ENCODE measurements at places on chromosomes 3 and 15.

DNA sequence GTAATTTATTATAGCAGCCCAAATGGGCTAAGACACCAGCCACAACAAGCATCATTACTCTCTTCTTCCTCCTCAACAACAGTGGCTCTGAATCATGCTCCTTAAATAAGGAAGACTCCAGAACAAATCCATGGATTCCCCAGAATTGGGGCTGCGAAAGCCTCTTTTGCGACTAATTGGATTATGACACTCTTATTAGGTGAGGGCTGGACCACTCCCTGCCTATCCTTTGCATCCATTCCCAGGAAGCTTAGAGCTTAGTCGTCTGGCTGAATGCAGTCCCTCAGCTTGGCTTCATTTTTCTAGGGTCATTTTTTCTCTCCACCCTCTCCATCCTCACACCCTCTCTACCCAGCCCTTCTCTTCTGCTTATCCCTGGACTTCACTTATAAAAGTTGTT, 227.7 kb downstream of the ZNF621 start:
- no peak for DNase-seq

GRCh38 chr3:194689493-194689944, 3.8 kb downstream of the FAM43A start:
- DNase-seq, result no peak

DNA sequence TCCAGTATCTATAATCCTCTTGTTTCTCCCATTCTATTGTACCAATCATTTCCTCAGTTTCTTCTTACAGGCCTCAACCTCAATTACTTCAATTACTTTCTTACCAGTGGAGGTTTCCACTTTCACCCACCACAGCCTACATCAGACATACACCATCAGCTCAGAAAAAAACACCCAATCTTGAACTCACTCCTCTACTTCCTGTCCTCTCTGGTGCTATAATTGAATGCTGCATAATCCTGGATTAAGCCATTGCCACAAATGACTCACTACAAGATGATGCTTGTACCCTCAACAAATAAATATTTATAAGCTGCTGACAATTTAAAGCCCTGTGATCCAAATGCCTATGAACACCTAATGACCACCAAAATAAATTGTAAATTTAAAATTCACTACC, 18.5 kb downstream of the RYK start:
- DNase-seq, result no peak

DNA sequence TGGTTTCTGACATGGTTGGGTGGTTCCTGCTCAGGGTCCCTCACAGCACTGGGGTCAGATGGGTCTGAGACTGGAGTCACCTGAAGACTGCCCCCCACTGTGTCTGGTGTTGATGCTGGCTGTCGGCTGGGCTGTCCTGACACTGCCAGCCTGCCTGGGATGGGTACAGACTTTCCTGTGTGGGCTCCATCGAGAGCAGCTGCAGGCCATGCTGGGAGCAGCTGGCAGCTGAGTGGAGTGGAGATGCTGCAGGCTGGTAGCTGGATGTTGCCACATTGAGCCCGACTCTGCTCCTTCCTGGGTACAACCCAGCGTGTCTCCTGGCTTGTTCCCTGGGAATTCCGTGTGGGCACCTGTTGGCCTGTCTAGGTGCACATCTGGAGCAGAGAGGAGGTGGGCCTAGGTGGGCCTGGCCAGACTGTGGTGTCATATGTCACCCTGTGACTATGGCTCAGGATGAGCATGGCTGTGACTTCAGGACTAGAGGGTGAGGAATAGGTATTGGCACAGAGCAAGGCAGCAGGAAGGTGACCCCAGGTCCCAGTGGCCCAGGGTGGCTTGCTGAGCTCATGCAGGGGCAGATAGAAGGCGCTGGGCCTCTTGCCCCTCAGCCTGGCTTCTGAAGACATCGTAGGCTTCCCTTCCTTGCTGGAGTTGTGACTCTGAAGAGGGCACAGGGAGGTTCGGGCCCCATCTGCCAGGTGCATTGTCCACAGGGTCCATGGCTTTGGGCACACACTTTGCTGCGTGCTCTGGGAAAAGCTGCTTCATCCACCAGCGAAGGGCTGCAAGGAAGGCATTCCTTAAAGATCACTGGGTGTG, 40.0 kb upstream of the PRR23E start:
- no peak for DNase-seq

DNA sequence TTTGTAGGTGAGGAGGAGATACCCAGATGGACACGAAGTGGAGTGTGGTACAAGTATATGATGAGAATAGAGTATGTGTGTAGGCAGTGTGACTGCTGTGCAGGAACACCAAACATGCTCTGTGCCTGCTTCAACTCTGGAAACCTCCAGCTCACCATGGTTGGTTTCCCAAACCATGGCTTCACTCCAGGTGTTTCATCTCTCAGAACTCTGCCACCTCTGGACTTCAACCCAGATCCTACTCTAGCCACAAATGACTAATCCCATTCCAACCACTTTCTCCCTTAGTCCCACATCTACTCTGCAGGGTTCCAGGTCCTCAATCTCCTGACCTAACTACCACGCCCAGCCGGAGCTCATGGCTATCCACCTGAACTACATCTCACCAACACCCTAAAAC, 102.1 kb downstream of the RYK start:
- no peak for DNase-seq

- no peak for DNase-seq
These were observed 344.9 kb upstream of the SLCO3A1 start for GRCh38 chr15:91508633-91509032.

GRCh38 chr15:57481038-57481705, 104.9 kb downstream of the CGNL1 start:
- no peak for DNase-seq

DNA sequence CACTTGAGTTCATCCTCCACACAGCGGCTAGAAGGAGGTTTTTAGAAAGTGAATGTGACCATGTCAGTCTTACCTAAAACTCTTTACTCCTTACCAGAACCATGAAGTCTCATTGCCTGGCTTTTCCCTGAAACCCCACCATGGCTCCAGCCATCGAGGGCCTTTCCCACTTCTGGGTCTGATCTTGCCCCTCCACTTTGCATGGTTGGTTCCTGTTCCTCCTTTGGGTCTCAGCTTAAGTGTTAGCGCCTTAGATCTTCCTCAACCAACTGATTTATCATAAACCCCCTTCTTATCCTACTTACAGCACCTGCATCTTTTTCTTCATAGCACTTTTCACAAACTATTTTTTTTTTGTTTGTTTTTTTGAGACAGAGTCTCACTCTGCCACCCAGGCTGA, 45.9 kb upstream of the ULK4 start:
- DNase-seq, result no peak

GRCh38 chr3:189122110-189122509, 49.7 kb upstream of the TPRG1 start:
- DNase-seq, result no peak

GRCh38 chr3:56785499-56785898, 16.2 kb downstream of the ARHGEF3 start:
- DNase-seq, result no peak

GRCh38 chr15:70704166-70704565, 59.2 kb downstream of the UACA start:
- no peak for DNase-seq

DNA sequence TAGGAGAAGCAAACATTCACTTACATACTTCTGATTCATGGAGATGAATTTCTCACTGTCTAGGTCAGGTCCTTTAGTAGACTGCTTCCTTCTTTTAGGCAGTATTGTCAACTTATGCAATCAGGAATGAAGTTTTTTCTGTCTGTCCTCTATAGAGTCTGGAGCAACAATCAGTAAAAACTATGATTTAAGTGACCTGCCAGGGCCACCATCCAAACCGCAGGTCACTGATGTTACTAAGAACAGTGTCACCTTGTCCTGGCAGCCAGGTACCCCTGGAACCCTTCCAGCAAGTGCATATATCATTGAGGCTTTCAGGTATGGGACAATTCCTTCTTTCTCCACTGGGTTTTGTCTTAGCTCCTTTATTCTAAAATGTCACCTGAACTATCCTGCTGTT, 523.1 kb downstream of the ROBO2 start:
- no peak for DNase-seq

- no peak for DNase-seq
These were observed 45.6 kb upstream of the LDHAL6B start for GRCh38 chr15:59160880-59161593.

DNA sequence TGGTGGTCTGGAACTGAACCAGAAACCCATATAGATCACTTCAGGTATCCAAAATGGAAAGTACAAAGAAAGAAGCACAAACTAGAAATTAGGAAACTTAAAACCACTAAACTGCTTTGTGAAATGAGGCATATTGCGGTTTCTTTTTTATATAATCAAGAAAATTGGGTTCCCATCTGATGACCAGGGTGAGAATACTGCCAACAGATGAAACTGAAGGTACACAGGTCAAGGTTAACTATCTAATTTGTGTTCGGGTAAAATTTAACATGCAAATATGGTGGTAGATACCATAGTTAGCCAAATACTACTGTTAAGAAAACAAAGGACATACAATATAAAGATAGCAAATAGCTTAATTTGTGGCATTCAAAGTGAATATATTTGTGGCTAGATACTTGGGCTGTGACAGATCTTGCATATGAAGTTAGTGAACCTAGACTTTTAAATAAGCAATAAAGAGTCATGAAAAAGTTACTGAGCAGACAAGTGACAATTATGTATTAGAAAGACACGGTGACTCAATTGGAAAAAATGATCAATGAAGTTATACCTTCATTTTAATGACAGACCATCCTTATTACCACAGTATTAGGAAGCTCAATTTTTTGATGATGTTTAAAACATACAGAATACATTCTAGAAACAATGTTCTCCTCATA, 127.4 kb downstream of the NR2E3 start:
- DNase-seq, result no peak

GRCh38 chr3:29695643-29696198, 414.9 kb downstream of the RBMS3 start:
- DNase-seq, result no peak

- DNase-seq, result no peak
These were observed 60.6 kb downstream of the SLC6A11 start for GRCh38 chr3:10876661-10877060.

DNA sequence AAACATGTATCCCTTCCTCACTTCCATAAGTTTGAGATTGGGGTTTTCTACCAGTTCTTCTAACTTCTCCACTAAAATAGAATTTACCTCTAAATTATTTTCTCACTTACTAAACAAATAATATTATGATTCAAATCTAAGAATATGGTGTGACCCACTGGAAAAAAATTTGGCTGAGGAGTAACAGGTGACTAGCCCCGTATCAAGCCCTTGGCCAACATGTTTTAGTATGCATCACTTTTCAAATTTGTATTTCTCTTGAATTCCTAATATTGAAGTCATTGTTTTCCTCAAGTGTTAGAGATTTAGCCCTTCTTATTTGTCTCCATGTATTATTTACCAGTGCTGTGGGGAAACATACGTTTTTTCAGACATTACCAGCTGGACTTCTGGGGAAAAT, 759.4 kb downstream of the NSUN3 start:
- DNase-seq, result no peak

- DNase-seq, result no peak
These were observed 74.5 kb downstream of the BFSP2 start for GRCh38 chr3:133474251-133474801.

DNA sequence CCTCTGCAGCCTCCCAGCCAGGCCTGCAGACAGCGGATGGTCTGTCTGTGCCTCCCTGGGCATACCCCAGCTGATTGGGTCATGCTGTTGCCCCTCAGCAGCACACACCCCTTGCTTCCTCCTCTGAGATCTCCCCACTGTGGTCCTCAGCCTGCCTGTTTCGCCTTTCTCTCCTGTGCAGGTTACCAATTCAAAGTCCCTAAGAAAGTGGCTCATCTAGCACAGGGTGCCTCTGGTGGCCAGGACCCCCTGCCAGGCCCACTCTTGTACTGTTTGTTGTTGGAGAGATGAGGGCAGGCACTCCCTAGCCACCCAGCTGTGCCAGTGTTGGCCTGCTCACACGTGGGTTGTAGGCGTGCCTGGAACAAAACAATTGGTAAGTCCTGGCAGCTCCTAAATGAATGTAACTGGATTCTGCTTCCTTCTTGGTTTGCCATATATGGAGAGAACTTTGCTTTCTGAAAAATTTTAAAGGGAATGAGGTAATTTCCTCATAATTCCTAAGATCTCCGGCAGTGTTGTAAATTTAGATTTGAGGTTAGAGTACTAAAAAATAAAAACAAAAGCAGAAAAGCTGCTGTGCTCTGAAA, 213.2 kb upstream of the IL12A start:
- peak; percentile 75 for DNase-seq

GRCh38 chr3:94291686-94292085, 228.8 kb downstream of the NSUN3 start:
- DNase-seq, result no peak

GRCh38 chr3:32460031-32460749, 42.5 kb downstream of the CMTM6 start:
- no peak for DNase-seq

- DNase-seq, result no peak
These were observed 54.4 kb downstream of the ADAMTSL3 start for GRCh38 chr15:83708328-83708727.

- DNase-seq, result no peak
These were observed 102.0 kb downstream of the SNRPN start for GRCh38 chr15:25056484-25057425.

DNA sequence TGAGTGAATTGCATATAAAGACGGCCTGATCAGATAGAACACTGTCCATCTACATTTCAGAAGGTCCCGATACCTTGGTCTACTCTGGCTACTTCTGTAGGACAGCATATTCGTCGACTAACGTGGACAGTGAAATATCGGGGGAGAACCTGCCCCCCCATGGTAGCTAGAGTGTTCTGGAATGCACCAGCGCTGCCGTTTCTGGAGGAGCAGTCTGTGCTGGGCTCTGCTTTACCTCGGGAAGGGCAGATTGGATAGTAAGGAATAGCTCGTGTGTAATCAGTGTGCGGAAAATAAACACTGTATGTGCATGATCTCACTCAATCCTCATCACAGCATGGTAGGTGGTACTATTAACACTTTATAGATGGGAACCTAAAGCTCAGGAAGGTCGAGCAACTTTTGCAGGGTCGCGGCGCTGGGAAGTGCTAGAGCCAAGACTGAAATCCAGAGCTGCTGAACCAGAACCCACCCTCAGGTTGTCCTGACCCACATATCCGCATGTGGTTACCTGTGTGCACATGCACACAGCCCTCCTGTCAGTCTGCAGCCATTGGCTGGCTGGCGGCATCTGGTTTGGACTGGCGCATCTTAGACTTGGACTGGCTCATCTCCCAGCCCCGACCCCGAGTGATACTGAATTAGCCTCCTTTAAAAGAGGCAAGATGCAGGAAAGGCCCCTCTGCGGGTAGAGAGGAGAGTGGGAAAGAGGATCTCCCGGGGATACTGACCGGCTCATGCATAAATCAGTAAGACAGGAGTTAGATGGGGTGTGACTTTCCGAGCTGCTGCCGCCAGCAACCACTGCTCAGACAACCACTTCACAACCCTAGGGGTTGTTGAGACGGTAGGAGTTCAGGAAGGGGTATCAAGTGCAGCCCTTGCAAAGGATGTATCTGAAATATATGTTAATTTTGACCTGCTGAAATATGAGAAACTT, 155.0 kb upstream of the BHLHE40 start:
- no peak for DNase-seq

- DNase-seq, result no peak
These were observed 361.6 kb downstream of the RBMS3 start for GRCh38 chr3:29642393-29643033.

GRCh38 chr15:81388436-81388770, 14.4 kb upstream of the TMC3 start:
- no peak for DNase-seq

- DNase-seq, result no peak
These were observed 169.7 kb upstream of the AGTR1 start for GRCh38 chr3:148528024-148528423.

Measured in occipital lobe (tissue), 3 donors.